ENCODE measurements at places on chromosomes 13 and 19.

DNA sequence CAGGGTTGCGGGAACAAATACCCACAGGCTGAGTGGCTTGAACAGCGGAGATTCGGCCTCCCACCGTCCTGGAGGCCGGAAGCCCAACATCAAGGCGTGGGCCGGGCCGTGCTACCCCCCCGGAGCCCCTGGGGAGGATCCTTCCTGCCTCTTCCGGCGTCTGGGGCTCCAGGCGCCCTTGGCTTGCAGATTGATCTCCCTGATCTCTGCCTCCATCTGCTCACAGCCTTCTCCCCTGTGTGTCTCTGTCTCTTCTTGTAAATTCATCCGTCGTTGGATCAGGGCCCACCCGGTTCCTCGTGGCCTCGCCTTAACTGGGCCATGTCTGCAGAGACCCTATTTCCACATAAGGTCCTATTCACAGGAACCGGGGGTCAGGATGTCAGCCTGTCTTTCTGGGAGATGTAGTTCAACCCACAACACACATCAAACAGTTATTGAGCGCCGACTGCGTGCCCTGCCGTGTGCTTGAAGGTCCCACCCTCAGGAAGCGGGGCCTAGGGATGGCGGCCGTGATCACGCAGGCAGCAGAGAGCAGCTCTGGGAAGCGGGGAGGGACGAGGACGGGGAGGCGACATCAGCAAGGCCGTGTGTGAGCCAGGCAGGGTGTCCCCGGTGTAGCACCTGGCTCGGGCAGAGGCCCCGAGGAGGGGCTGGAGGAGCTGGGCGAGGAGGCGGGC is 21.3 kb downstream of the HCN2 start:
- peak; percentile 59 for DNase-seq

GRCh38 chr13:44296856-44297255 is 76.8 kb upstream of the SERP2 start:
- no peak for DNase-seq

GRCh38 chr13:41827507-41828213 is 133.2 kb downstream of the VWA8 start:
- DNase-seq: no peak

DNA sequence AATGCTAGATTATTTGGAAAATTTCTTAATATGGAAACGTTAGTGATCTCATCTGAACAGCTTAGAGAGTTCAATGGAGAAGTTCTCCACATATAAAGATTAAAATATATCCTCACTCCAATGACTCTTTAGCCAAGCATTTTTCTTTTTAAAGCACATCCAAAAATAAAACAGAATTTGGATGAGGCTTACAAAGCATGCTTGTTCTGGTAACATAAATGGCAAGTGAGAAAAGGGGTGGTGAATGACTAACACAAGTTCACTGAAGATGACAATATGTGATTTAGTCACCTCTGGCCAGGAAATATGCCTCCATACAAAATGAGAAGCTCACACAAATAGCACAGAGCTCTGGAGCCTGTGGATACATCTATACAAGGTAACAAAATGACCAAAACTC is 253.0 kb downstream of the PCDH20 start:
- no peak for DNase-seq

DNA sequence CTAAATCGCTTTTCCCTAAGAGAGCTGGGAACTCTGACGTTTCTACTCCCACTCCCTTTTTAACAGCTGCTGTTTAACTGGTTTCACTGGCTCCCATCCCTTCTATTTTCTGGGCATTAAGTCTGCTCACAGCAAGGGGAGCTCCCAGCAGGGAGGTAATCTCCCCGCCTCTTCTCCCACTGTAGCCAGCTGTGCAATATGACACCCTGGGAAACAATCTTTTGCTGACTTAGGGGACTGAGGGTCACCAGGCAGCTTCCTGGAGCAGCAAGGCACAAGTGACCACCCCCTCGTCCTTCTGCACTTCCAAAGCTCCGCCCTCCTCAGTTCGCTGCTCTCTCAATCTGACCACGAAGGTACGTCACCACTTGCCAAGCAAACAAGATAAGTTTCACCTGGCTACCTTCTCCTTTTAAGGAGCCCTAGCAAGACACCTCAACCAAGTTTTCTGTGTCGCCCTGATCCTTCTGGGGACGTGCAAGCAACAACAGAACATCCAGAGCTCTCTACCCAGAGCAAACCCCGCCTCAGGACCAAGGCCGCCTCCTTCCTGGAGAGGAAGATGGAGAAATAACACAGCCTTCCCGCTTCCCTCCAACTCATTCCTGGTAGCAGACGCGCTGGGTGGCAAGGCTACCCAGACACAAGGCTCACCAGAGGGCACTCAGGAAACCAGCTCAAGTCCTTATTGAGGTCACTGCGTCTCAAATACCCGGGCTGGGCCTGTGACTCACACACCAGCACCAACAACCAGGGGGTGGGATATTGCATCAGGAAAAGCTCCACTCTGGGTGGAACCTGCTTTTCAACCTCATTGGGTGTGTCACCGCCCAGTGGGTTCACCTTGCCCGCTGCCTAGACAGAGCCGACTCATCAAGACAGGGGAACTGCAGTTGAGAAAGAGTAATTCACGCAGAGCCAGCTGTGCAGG is 92.4 kb downstream of the STK24 start:
- no peak for DNase-seq
